NCI-H510A treated with DMSO at 0.1 percent for 48 hours (cell line): ENCODE measurements at places on chromosomes 4 and X.

DNA sequence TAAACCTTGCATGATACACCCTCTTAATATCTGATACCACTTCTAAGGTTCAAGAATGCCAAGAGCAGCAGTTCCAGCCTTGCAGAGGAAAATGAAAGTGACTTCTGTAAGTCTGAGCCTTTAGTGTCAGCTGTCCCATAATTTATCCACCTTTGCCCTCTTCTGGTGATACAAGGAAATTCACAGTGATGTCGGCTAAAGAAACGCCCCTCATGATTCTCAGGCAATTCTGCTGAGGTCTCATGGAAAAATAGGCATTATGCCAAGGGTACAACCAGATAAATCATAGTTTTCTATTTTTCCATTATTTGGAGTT is 172.2 kb upstream of the CXCL13 start:
- peak; percentile 91 for DNase-seq

GRCh38 chr4:56026596-56026995 is 77.9 kb downstream of the CEP135 start:
- DNase-seq, result no peak

DNA sequence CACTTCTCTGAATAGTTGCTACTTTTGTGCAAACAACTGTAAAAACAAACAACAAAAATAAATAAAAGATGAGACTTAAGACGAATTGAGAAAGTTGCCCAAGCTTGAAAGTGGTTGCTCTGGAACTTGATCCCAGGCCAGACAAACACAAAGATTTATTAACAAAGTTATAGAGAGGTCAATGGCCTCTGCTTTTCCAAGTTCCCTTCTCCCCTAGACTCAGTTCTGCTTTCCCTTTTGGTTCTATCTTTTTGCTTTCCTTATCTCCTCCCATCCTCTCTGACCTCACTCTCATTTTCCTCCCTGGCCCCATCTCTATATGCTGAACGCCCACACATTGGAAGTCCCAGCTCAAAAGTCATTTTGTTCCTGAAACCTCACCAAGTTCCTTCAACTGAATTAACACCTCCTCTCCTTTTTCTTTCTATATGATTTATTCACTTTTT is 82.7 kb downstream of the MXRA5 start:
- no peak for DNase-seq

DNA sequence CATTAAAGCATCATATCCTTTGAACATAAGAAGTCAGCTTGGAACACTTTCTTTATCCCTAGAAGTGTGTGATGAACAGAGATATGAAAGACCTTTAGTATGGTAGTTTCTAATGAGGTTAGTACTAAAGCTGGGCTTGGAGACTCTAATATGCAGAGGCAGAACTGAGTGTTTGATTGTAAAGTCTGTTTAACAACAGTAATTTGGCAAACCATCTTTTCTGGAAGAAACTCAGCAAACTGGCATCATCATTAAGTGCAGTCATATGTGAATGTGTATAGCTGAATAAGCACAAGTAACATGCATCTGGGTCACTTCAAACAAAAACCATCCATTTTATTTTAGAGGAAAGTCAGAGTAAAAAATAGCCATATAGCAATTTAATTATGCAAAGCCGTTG is 385.9 kb upstream of the MAD2L1 start:
- DNase-seq, result no peak

DNA sequence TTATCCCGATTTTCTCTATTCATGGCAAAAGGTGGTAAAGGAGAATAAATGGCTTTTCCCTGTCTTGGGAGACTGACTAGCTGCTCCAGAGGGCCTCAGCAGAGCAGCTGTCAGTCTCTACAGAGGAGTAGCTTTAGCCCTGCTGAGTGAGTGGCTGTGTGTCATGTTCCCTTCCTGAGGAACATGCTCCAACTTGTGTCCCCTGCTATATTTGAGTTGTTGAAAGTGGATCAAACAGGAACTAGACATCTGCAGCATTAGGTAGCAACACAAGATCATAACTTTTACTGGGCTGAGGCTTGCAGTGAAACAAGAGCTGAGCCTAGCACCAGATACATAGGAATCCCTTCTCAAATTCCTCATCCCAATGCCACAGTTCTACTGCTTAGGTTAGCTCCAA is 26.7 kb upstream of the PLAC1 start:
- DNase-seq, result no peak

GRCh38 chr4:7530082-7530481 is 95.4 kb upstream of the PSAPL1 start:
- no peak for DNase-seq
